ENCODE measurements at places on chromosomes 13 and 19.

DNA sequence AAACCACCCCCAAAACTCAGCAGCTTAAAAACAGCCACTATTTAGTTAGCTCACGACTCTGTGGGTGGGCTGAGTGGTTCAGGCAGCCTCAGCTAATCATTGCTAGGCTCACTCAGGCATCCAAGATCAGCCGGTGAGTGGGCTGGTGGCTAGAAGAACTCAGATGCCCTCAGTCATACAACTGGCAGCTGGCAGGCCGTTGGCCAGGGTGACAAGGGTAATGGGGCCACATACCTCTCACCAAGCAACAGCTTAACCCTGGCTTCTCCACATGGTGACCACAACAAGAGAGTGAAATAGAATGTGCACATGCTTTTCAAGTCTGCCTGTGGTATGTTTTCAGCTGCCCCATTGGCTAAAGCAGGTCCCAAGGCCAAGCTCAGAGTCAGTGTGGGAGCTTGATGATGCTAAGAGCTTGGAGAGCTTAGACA is 435.4 kb upstream of the TSHZ3 start:
- DNase-seq, result no peak

GRCh38 chr19:11261431-11261970 is 823 bp downstream of the DOCK6 start:
- no peak for DNase-seq

GRCh38 chr13:23678795-23679194 is 108.6 kb downstream of the TNFRSF19 start:
- no peak for DNase-seq

DNA sequence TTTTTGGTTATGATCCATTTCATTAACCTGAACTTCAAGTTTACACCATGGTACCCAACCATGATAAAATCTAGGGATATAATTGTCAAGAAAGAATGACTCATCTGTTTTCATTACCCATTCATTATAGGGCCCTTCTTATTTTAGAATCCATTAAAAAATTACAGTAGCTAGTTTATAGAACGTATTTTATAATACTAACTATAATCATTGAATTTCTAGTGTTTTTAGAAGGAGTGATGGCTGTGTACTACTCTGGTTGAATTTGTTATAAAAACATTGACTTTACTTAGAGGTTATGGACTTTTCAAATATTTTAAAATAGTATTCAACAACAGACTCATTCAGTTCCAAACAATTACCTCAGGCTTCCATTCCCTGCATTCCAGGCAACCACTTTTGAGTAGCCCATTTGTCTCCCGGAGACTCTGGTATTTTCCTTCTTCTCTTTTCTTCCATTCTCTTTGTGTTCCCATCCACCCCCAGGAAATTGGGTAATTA is 71.9 kb upstream of the KLF12 start:
- DNase-seq, result no peak

GRCh38 chr13:110134801-110135200 is 172.2 kb downstream of the COL4A1 start:
- no peak for DNase-seq

- DNase-seq, result no peak
These were observed 92.7 kb downstream of the LHFPL6 start for GRCh38 chr13:39510316-39510695.

DNA sequence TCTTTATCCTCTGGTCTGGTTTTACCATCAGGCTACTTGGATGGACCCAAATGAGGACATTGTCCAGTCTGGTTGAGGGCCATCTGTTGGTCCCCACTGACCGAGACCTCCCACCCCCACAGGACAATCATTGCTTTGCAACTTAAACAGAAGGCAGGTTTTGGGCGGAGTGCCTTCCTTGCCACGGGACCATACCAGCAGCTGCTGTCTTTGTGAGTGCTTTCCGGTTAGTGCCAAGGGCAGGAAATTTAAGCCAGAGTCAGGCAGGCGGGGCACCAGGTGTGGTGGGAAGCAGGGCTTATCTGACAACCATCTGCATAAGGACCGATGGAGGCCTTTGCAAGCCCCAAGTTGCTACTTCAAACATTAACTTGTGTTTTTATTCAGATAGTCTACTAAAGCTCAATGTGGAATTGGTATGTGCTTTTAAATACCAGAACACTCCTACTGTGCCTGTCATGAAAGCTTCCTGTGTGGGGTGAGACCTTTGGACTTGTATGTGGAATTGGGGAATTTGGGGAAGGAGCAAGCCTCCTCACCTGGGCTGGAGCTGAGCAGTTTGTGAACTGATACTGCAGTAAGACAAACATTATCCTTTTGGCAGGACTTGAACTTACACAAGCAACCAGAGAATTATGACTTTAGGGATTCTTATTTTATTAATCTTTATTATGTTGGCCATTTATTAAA is 39.3 kb upstream of the UBE2L5 start:
- no peak for DNase-seq

DNA sequence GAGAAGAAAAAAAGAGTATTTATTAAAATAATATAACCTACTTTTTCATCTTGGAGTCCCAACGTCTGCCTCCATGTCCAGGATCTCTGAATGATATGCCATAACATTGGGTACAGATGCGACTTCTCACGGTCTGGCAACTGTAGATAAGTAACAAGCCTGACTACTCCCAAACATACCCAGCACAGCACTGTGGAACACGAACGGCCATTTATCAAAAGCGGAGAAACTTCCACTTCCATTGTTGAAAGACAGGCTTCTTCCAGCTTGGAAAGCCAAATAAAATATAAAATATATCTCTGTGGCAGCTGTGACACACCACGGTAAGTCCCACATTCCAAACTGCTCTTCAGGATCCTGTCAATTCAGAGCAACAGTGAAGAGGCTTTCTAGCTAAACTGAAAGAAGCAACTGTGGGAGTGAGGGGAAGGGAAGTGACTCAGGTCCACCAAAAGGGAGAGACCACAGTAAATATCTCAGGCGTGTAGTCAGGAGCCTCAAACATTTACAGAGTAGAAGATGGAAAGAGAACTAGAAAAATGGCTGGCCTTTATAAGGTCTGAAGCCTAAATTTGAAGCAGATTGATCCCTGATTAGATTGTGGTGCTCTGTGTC is 331.7 kb downstream of the LIG4 start:
- no peak for DNase-seq

GRCh38 chr19:5711713-5712161 is 8.2 kb downstream of the LONP1 start:
- no peak for DNase-seq

GRCh38 chr13:104847922-104848321 is 1687.5 kb downstream of the EFNB2 start:
- no peak for DNase-seq

- no peak for DNase-seq
These were observed 48.2 kb upstream of the CALM3 start for GRCh38 chr19:46552891-46553290.

DNA sequence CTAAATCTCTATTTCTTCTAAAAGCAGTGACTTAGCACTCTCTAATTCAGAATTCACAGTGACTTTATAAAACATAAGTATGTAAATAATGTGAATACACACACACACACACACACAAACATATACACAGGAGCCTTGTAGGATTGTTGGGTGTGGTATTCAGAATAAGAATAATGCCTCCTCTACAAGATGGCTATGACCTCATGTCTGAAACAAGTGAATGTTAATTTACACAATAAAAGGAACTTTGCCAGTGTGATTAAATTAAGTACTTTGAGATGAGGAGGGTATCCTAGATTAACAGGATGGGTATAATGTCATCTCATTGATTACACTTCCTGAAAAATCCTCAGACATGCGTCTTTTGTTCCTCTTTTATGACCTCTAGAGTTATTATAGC is 234.6 kb downstream of the SLITRK6 start:
- no peak for DNase-seq

GRCh38 chr13:59603646-59604045 is 560.1 kb downstream of the DIAPH3 start:
- no peak for DNase-seq

GRCh38 chr13:28751175-28751960 is 32.6 kb upstream of the SLC46A3 start:
- DNase-seq, result no peak

DNA sequence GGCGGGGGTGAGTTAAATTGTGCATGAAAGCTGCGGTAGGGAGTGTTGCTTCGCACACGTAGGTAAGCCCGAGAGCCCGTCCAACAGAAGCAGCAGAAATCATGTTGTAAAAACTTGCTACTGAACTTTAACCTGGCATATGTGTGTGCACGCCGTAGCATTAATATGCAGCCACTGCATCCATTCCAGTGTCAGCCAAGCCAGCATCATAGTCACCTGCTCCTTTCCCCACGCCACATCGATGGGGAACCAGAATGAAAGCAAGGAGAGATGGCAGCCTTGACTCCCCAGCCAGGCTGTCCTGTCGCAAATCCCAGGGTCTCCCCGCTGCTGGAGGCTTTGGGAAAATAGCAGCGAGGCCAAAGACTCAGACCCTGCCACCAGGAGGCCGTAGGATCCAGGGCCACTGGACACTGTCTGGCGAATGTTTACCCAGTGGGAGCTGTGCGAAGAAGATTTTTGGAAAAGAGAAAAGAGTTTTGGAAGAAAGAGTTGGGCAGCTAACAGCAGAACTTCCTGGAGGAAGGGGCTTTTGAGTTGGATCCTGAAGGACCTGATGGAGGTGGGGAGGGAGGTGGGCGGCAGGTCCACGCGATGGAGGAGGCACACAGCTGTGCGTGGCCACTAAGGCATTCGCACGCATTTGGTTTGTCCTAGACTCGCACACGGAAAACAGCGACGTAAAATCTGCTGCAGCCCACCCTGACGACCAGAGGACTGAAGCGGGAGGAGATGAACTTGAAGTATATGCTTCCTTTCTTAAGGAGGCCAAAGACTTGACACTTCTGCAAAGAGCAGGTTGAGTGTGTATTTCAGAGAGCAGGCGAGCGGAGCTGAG is 48.7 kb upstream of the RANBP3 start:
- DNase-seq, result no peak

DNA sequence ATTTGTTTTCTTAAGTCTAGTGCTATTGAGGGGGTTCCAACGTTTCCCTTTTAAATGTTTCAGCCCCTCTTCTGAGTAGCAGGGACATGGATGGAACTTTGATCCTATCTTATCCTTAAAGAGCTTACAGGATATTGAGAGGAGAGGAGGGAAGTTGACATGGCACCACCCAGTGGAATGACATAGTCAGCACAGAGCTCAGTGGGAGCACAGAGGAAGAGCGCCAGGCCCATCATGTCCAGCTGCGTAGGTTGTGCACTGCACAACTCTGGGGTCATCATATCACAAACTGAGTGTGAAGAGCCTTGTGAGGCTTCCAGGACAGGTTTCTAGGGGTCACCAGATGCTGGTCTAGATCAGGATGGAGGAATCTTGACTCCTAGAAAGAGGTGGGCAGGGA is 4.6 kb upstream of the CDC42EP5 start:
- no peak for DNase-seq

- no peak for DNase-seq
These were observed 7.3 kb downstream of the CD209 start for GRCh38 chr19:7739801-7740681.

GRCh38 chr19:23996549-23996948 is 81.9 kb downstream of the ZNF726 start:
- no peak for DNase-seq

- peak; percentile 1 for DNase-seq
These were observed 19.0 kb downstream of the AKT2 start for GRCh38 chr19:40266119-40266518.

DNA sequence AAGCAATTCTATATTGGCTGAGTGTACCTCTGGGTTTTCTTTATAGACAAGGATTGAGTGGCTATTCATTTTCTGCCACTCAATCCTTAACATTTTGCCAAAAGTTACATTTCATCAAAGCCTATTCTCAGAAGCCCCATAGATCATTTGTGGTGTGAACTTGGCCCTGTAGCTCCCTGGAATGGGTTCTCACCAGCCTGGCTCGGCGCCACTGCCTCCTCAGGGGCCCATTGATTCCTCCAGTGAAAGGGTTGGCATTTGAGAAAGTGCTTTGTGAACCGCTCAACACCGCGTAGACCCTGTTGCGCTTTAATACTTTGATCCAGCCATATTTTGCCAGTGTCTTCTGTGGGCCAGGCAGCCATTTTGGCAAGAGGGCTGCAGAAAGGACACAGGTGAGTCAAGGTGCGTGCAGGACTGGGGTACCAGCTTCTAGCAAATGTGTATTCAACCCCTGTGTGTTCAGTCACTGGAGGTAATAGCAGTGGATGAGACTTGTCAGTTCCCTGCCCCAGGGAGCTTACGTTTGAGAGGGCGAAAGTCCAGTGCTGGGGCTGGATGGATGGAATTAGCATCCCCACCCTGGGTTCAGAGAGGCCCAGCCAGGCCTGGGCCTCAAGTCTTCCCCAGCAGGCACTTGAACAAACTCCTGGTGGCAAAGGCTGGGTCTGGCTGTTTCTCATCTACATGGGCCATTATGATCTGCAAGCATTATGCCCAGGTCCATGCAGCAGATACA is 3.8 kb downstream of the RAB8A start:
- no peak for DNase-seq

DNA sequence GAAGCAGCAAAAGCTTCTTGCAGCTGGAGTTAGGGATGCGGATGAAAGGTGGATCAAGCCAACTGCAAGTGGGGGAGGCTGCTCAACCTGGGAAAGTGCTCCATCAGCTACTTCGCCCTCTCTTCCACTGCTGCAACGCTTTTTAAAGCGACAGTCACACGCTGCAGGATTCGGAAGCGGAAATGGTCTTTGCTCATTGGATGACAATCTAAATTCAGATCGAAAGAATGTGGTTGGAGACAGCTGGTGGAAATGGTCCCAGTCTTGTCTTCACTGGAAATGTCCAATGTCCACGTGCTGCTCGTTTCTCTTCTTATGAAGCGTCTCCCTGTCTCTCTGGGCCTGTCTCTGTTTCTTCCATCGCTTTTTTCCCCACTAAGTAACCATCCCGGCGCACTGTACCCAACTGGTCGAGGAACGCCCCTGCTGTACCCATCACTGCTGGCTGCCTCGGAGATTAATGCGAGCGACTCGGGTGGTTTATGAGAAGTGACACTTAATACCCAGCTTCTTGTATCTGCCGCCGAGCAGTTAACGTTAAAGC is 2.1 kb upstream of the FGF9 start:
- no peak for DNase-seq

DNA sequence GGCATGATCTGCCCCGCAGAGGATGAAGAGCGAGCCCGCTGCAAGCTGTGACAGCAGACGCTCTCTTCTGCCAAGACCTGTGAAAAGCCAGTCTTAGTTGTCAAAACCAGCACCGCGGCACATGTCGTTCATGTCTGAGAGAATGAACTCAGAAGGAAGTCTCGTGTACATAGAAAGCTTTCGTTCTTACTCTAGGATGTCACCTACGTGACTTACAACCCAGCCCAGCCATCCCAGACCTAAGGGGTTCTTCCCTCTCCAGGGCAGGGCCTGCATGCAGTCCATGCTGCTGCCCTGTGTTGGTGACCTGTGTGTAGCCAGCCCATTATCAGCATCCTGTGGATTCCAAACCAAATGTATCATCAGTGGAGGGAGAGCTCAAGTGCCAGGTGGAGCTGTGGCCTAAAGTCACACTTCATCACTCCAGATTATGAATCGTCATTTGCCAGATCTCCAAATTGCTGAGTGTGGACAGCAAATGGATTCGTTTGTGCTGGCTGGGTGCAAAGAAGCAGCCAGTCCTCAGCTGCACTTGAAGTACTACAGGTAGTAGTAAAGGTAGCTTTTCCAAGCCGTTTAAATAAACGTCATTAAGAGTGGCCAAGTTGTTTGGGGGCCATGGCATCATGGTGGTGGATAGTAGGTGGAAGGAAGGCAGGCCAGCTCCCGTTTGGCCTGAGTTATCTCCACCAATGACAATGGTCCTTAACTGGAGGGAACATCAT is 73.9 kb upstream of the GPR183 start:
- DNase-seq, result peak; percentile 68

All from naive thymus-derived CD4-positive, alpha-beta T cell (primary cell).